Panc1 (cell line): ENCODE measurements at places on chromosomes 12 and 14.
A peak's percentile ranks its signal among the peaks of the same experiment; 100 is the strongest.

GRCh38 chr14:37143475-37143874 is 28.9 kb downstream of the SLC25A21 start:
- DNase-seq = no peak

DNA sequence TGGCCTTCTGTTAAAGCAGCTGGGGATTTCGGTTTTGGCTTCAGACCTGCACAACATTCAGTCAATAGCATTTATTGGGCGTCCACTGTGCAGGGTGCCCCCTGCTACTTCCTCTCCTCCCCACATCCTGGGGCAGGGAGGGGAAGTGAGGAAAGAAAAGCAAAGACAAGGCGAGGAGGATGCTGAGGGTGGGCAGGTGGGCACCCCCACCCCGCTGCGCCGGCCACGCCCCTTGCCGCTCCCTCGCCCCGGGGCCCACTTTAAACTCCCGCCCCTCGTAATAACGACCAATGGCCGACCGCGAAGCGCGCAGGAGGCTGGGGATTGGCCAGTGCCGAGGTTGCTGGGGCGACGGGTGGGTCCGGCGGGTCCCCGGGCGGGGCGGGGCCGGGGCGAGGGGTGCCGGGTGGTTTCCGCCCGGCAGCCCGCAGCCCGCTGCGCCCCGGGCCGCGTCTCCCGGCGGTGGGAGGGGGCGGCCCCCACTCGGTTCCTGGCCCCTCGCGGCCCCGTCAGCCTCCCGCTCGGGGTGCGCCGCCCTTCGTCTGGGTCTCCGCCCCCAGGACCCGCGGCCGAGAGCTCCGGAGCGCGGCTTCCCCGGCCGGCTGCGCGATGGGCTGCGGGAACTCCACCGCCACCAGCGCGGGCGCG is at the start of gene C12orf75:
TSS of gene C12orf75 (plus strand) at position 409 of the 648 bp plus-strand sequence. CDS start at position 610, 201 bp downstream.
- no peak for DNase-seq

DNA sequence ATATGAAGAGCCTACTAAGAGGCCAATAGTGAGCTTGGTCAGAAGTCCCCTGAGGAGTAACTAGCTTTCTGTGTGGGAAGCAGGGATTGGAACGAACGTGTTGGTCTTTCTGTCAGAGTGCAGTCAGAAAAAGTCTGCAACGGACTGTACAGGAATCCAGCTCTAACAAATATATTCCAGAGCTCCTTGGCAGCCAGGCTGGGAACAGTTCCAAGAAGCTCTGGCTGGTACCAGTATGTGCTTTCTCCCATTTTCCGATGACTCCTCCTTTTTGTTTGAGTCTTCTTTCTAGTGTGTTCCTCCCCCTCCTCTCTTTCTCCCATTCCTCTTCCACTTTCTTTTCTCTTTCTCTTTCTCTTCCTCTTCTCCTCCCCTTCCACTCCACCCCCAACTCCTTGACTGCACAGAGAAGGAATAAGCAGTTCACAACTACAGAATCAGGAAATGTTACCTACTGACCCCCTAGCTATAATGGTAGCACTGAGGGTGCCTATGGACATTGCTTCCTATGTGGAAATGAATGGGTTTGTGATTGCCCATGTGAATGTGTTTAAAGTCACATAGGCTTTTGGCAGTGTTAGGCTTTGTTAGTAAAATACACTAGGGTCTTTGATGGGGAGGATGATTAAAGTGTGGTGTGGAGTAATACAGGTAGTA is 59.9 kb downstream of the TTLL5 start:
- DNase-seq = no peak

- DNase-seq = no peak
Observed at GRCh38 chr14:105925615-105926372, 399.4 kb downstream of the TMEM121 start.

DNA sequence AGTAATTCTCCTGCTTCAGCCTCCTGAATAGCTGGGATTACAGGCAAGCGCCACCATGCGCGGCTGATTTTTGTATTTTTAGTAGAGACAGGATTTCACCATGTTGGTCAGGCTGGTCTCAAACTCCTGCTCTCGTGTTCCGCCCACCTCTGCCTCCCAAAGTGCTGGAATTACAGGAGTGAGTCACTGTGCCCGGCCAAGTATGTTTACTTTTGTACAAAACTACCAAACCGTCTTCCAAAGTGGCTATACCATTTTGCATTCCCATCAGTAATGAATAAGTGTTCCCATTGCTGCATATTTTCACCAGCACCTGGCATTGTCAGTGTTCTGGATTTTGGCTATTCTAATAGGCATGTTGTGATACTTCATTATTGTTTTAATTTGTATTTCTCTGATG is 8.4 kb upstream of the KRT6A start:
- DNase-seq = no peak

- DNase-seq = no peak
Observed at GRCh38 chr12:123767613-123768012, 5.5 kb downstream of the DNAH10 start.

DNA sequence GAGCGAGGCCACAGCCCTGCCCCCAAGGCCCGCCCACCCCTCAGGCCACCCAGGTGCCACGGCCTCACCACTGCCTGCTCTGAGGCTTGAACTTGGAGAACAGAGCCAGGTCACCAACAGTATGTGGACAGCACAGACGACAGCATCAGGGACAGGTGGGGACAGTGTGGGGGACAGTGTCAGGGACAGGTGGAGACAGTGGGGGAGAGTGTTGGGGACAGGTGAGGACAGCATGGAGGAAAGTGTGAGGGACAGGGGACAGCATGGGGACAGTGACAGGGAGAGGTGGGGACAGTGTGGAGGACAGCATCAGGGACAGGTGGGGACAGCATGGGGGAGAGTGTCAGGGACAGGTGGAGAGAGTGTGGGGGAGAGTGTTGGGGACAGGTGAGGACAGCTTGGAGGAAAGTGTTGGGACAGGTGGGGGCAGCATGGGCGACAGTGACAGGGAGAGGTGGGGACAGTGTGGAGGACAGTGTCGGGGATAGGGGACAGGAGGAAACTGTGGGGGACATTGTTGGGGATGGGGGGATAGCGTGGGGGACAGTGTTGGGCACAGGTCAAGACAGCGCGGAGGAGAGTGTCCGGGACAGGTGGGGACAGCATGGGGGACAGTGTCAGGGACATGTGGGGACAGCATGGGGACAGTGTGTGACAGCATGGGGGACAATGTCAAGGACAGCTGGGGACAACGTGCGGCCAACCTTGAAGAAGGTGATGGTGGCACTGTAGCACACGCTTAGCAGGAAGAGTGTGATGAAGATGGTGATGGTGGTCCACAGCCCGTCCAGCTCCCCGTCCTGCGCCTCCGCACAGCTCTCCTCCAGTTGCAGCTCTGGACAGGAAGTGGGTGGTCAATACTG is 114.9 kb downstream of the TMEM121 start:
- DNase-seq = no peak

GRCh38 chr12:89064780-89065179 is 287.5 kb downstream of the DUSP6 start:
- DNase-seq = no peak

DNA sequence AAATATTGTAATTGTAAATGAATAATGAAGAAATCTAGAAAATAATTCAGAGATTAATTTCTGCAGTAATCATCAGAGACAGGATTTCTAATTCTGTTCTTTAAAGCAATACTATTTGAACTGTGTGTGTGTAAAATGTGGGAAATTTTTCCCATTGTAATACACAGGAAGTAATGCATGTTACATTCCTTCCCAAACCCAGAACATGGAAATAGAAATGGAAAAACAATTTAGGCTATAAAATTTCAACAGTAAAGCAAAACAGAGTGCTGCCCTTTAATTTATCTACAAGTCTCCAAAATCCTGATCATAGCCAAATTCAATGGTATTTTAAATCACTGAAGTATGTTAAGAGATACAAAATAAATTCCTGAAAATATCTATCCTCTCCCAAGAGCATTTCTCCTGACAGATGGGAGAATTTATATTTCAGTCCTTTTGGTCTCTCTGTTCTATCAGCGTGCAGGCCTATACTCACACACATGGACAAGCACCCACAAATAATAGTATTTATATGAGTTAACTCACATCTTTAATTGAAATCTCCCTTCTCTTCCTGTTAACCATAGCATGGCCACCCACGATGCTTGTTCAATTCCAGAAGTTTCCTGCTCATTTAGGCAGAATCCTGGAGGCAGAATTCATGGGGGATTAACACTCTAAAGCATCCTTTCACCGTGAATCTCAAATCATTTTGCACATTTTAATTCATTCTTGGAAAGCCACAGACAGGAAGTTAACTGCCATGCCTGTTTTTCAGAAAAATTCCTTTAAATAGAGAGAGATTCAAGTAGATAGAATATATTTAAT is 1465.4 kb upstream of the FLRT2 start:
- DNase-seq = no peak

DNA sequence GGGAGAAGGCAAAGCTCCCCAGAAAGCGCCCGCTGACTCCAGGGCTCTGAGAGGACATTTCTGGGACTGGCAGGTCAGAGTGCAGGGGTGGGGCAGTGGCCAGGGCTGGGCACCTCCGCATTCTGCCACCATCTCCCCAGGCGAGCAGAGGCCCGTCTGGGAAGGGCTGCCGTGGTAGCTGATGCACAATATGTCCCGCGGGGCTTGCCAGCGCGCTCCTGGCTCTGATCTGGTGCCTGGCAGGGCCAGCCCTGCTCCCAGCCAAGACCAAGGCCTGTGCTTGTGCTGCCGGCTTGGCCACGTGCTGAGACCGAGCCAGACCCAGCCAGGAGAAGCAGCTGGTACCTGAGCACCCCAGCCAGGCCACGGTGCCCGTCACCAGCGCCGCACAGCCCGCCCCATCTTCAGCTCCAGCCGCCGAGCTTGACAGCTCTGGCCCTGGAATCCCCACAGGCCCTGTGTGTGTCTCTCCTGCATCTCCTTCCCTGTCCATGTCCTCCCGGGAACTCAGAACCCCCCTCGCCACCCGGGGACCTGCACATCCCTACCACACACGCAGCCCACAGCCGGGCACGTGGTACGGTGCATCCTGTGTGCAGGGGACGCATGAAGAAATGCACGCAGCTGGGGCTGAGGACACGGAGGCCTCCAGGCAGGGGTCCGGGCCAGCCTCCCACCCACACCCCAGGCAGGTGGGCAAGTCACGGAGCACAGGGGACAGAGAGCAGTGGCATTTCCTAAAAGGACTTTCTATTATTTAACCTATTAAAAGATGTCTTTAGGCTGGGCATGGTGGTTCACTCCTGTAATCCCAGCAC is 68.6 kb upstream of the C14orf180 start:
- no peak for DNase-seq

DNA sequence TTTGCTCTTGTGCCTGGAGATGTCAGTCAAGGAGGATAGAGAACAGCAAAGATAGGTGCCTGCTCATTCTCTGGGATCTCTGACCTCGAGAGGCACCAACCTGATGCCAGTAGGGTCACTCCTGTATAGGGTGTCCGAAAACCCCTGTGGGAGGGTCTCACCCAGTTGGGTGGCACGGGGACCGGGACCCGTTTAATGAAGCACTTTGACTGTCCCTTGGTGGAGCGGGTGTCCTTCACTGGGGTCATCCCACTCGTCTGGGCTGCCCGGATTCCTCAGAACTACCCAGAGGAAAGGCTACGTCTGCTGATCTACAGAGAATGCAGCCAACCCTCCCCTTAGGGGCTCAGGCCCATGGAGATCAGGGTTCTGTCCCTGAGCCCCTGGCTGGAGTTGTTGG is 157.6 kb downstream of the CAPZA3 start:
- DNase-seq = no peak

DNA sequence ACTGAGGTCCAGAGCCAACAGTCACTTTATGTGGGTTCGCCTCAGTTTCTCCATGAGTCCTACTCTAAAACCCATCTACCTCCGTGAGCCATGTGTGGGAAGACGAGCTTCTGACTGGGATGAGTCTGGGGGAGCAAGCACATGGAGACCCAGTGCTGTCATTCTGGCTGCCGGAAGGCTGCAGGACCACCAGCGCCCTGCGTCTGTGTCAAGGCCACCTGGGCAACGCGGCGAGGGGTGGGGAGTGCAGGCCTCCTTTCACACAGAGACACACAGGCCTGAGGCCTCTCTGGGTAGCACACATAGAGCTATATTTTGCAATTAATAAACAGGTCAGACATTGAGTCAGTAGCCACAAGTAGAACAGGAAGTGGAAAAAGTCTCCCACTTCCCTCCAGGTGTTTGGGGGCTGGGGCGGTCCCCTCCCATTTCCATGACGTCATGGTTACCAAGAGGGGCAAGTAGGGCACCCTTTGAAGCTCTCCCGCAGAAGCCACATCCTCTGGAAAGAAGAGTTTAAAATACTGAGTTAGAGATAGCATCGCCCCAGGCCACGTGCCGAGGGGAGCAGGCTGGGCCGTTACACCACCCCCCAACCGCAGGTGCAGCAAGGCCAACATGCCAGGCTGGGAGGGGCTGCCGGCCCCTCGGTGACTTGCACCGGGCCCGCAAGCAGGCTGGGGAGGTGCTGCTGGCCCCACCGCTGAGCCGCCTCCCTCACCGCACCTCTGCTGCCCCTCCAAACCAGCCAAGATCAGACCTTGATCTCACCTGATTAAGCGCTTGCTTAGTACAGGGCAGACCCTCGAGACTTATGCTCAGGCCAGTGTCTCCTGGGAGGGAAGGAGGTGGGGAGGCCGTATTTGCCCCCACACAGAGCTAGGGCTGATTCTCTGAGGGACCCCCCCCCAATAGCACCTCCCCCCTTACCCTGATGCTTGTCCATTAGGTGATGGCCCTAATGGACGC is 32.7 kb downstream of the DAD1 start:
- DNase-seq = no peak

DNA sequence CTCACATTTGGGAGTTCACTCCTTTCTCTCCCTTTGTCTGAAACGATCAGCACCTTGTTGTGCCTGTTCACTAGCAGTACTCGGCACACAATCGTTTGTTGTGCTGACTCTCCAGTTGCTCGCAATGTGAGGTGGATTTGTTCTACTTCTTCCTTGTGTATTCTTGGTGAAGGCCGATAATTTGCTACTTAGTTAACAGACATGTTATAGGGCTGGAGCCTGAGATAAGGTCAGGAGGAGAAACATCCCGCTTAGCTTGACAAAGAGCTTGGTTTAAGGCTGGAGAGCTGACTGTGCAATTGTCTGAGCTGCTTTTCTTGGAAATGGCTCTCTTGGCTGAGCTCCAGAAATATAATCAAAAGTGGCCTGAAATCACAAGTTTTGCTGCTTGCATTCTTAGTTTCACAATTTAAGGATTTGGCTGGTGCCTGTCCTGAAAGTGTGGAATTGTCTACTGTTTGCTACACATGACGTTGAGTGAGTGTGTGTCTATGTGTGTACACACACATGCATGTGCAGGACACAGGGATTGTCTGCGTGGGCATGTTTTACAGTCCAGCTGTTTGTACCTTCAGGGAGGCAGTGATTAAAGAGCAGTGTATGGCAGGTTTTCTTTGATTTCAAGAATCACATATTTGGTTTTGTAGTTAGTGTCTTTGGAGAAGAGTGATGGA is 77.7 kb downstream of the ARF6 start:
- DNase-seq = no peak

GRCh38 chr14:95363468-95363954 is 43.8 kb upstream of the CLMN start:
- no peak for DNase-seq

DNA sequence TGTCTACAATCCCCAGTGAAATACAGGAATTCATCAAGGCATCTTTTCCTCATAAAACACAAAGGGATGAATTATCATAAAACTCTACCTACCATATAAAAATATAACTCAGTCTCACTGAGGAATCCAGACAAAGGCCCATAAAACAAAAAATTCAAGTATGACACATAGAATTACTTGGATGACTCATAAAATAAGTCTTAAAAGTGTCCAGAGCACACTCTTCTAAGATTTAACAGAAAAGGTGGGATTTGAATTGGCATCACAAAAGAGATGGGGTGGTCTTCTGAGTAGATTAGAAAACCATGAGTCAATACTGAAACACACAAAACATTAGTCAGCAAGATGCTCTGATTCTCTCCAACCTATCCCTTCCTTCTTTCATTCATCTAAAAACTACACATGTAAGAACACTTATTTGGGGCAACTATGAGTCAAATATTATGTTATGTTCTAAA is 202.7 kb upstream of the GARIN6 start:
- DNase-seq = no peak

GRCh38 chr12:11648514-11649412 is 711 bp upstream of the ETV6 start:
- peak; percentile 41 for DNase-seq
